ENCODE measurements at places on chromosomes 4 and X. TPM values are rescaled to one million over a fixed set of nuclear protein-coding genes. Genes with fewer than 3 reads are reported as not detected.
A peak's percentile ranks its signal among the peaks of the same experiment; 100 is the strongest.

- H3K27ac ChIP-seq: no peak overlapping the region
- H3K36me3 ChIP-seq: no peaks in the 10 kb centered on the region
- no peak for DNase-seq
- no peaks in the 10 kb centered on the region for H3K27me3 ChIP-seq
- H3K4me1 ChIP-seq: no peaks in the 10 kb centered on the region
These were observed 382.2 kb downstream of the FBXW7 start for GRCh38 chr4:152153476-152154270.

- no peaks in the 10 kb centered on the region for H3K4me1 ChIP-seq
- H3K27me3 ChIP-seq: no peaks in the 10 kb centered on the region
- H3K27ac ChIP-seq: no peak overlapping the region
- H3K4me3 ChIP-seq: no peak overlapping the region
These were observed 50.4 kb upstream of the TRAM1L1 start for GRCh38 chr4:117135634-117136354.

The MAGEA10 gene
- polyA plus RNA-seq: 0.04 TPM

- H3K36me3 ChIP-seq: no peaks in the 10 kb centered on the region
- H3K27me3 ChIP-seq: no peaks in the 10 kb centered on the region
- DNase-seq: no peak
- no peak overlapping the region for H3K4me3 ChIP-seq
- no peak overlapping the region for H3K27ac ChIP-seq
- no peaks in the 10 kb centered on the region for H3K4me1 ChIP-seq
These were observed 580.8 kb downstream of the CENPC start for GRCh38 chr4:66964467-66964866.

The FATE1 gene
- polyA plus RNA-seq: not detected

The BEX1 gene
- polyA plus RNA-seq: 22.9 TPM

DNA sequence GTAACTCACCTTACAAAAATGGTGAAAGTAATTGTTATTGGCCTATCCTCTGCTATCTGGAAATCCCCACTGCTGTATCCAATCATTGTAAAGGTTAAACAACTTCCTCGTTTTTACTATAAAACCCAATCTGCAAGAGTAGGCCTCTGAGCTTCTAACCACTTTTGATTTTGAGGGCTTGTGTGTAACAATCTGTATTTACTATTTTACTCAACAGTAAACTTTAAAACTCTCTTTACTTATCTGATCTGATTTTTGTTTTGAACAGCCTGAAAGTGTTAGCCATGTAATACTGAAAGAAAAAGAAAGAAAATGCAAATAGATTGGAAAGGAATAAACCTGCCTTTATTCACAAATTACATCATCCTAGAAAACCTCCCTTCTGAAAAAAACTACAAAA lies 63.1 kb downstream of the SLC10A7 start:
- H3K36me3 ChIP-seq: no peaks in the 10 kb centered on the region
- H3K4me3 ChIP-seq: no peak overlapping the region
- no peaks in the 10 kb centered on the region for H3K4me1 ChIP-seq
- no peak for DNase-seq
- no peaks in the 10 kb centered on the region for H3K27me3 ChIP-seq

The OTUD5 gene
- polyA plus RNA-seq: 28.3 TPM

GRCh38 chr4:139660568-139661043 lies 5.0 kb upstream of the MGST2 start:
- no peaks in the 10 kb centered on the region for H3K27me3 ChIP-seq
- H3K27ac ChIP-seq: peak overlapping the region; percentile 69
- no peak overlapping the region for H3K4me3 ChIP-seq
- H3K36me3 ChIP-seq: no peaks in the 10 kb centered on the region
- H3K4me1 ChIP-seq: peaks cover 14% of the 10 kb centered on the region

The SORBS2 gene
- 27.6 TPM for polyA plus RNA-seq

- H3K27ac ChIP-seq: peak overlapping the region; percentile 66
- no peaks in the 10 kb centered on the region for H3K27me3 ChIP-seq
- H3K4me1 ChIP-seq: peaks cover 34% of the 10 kb centered on the region
- peak overlapping the region; percentile 26 for H3K4me3 ChIP-seq
These were observed 4.8 kb downstream of the ACOX3 start for GRCh38 chr4:8435656-8436121.
